ENCODE measurements at places on chromosomes 13 and 19.

- DNase-seq = no peak
These were observed 748 bp upstream of the ZNF552 start for GRCh38 chr19:57815247-57816075.

DNA sequence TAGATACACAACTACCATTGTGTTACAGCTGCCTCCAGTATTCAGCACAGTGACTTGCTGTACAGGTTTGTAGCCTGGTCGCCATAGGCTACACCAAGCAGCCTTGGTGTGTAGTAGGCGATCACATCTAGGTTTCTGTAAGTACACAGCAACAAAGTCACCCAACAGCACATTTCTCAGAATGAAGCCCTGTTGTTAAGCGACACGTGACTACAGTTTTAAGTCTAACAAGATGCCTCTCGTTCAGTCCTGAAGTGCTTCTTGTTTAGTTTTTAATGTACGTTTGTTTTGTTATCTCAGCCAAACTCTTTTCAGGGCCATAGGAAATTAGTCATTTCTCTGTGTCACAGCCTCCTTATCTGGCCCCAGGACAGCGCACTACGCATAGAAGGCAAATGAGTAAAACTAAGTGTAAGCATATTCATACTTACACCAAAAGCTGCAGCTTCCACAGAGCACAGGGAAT is 50.0 kb upstream of the GPR183 start:
- DNase-seq = peak; percentile 47

DNA sequence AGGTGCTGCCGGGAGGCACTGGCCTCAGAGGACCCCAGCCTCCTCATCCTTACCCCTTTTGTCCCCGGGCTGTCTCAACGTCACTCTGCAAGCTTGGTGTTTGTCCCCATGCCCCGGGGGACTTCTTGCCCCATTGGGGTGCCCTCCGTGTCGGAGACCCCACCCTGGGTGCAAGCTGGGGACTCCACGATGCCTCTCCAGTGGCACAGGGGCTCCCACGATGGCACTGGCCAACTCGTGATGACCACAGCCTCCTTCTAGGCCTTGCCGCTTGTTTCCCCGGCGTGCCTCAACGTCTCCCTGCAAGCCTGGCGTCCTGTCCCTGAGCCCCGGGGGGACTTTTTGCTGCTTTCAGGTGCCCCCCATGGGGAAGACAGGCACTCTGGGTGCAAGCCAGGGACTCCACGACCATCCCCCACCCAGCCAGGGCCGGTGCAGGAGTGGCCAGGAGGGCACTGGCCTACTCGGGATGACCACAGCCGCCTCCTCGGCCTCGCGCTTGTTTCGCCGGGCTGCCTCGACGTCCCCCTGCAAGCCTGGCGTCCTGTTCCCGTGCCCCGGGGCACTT is 237.0 kb downstream of the TUBA3C start:
- no peak for DNase-seq

DNA sequence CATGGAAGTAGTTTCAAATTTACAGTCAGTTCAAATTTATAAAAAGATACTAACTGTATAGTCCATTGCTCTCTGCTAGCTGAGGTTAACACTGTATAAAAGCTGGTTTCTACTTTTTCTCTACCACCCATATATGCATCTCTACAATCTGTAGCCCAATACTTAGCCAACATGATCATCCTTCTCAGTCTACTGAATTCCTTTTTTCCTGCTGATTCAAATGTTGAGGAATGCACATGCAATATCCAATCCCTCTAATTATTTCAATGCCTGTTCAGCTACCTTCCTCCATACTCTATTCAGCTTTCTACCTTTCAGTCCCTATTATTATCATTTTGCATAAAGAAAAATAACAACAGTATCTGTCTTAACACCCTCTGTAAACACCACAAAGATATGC is 15.6 kb downstream of the KPNA3 start:
- no peak for DNase-seq

GRCh38 chr13:94168783-94169453 is 310.6 kb downstream of the DCT start:
- DNase-seq = no peak

DNA sequence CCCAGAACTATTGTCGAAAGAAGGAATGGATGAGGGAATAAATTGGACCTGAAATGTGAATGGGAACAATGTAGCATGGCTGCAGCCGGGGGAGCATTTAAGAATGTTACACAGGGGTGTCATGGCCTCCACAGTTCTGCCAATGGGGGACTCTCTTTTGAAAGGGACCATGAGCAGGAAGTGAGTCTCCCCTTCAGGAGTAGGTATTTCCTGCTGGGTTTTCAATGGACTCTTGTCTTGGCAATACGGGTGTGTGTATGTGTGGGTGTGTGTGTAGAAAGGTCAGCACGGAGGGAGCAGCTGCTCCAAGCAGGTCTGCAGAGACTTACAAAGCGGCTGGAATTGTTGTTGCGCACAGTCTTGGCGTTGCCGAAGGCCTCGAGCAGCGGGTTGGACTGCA is 24.4 kb downstream of the MYO1F start:
- DNase-seq = no peak

DNA sequence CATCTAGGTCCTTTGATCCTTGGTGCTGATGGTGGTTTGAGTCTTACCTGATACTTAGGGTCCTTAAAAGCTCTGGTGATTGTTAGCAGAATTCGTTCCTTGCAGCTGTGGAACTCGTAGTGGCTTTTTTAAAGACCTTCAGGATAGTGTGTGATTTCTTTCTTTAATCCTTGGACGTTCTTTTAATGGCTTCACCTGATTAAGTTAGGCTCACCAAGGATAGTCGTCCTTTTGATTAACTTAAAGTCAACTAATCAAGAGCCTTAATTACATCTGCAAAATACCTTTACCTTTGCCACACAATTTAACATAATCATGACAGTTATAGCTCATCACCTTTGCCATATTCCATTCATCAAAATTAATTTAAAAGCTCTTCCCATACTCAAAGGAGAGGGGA is 1807.7 kb downstream of the OLFM4 start:
- no peak for DNase-seq

- DNase-seq = no peak
These were observed 10.5 kb downstream of the RGL3 start for GRCh38 chr19:11408591-11408990.

Data from activated CD4-positive, alpha-beta T cell treated with anti-CD3 and anti-CD28 coated beads, Interleukin-2, amount 50 U/mL, for 4 hours (primary cell).